ENCODE measurements at places on chromosomes 4 and X.
A peak's percentile ranks its signal among the peaks of the same experiment; 100 is the strongest.

- no peak for DNase-seq
Measured at GRCh38 chrX:35590210-35590609, 207.9 kb upstream of the MAGEB16 start.

GRCh38 chr4:184382189-184382846 is 92.0 kb downstream of the IRF2 start:
- no peak for DNase-seq

DNA sequence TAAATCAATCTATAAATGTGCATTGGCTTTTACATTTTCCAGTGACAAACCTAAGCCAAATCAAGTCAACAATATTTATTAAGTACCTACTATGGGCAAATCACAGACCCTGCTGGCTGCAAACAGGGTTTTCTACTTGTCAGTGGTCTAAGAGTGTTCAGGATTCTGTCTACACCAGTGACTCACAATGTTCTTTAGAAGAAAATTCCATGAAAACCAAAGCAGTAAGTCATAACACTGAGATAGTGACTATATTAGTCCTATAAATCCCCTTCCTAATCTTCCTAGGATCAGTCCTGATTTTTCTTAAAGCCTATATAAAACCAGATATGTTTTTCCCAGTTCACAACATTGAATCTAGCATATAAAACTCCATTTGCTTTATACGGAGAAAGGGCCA is 69.7 kb downstream of the PPP3CA start:
- no peak for DNase-seq

DNA sequence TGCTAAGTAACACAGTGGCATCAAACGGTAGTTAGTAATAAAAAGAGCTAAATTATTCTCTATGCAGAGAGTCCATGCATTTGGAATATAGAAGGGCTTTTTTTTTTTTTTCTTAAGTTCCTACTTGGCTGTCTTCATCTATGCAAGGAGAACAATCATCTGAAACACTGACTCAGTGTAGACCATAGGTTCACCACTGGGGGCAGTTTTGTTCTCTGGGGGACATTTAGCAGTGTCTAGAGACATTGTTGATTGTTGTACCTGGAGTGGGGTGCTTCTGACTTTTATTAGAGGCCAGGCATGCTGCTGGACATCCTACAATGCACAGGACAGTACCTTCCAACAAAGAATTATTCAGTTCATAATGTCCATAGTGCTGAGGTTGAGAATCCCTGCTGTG is 41.2 kb downstream of the TMA16 start:
- DNase-seq = no peak

DNA sequence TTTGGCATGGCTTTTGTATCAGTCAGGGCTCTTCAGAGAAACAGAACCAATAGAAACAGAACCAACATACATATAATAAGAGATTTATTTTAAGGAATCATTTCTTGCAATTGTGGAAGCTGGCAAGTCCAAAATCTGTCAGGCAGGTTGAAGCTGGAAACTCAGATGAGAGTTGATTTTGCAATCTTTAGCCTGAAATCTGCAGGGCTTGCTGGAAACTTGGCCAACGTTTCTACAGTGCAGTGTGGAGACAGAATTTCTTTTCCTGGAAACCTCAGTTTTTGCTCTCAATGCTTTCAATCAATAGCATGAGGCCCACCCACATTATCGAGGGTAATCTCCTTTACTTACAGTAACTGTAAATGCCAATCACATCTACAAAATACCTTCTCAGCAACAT is 45.4 kb downstream of the COMMD8 start:
- DNase-seq = no peak

GRCh38 chr4:166518315-166518714 is 645.3 kb downstream of the TLL1 start:
- DNase-seq = no peak

DNA sequence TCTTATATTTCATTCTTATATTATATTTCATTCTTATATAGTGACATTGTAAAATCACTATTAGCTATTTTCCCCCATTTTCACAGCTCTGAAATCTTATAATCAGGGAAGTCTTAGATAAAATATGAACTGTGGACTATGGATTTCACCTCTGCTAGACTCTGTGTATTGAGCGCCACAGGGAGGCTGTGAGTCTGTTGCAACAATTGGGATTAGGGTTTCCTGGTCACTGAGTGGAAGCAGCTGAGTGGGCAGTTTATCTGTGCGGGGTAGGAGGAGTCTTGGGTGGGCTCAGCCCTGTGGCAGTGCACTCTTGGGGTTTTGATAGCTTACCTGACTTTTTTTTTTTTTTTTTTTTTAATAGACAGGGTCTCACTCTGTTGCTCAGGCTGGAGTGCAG is 249.5 kb downstream of the PTTG2 start:
- DNase-seq = no peak

DNA sequence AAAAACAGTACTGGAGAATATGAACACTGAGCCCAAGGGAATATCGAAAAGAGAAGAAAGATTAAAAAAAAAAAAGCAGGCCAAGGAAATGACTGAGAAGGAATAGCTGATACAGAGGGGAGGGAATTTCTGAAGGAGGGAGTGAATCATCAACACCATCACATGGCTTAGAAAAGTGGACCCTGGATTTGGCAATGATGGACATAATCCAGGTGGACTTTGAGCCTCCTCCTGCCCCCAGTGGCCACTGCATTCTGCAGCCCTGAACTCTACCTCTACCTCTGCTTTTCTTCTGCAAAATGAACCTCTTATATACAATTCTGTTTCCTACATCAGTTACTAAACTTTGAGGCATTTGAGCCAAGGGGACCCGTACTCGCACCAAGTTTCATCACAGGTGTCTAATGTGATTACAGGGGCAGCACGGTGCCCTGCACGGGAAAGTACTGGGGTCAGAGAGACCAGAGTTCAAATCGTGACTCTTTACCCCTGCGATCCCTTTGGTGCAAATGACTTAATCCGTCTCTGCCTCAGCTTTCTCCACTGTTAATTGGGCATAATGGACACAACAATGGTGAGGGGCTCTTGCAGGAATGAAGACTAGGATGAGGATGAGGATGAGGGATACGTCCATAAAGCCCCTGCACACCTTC is 1.1 kb downstream of the OCIAD2 start:
- no peak for DNase-seq

GRCh38 chrX:112868586-112868985 is 28.0 kb upstream of the AMOT start:
- DNase-seq = no peak

- no peak for DNase-seq
Measured at GRCh38 chr4:182413550-182413949, 170.3 kb downstream of the TENM3 start.

DNA sequence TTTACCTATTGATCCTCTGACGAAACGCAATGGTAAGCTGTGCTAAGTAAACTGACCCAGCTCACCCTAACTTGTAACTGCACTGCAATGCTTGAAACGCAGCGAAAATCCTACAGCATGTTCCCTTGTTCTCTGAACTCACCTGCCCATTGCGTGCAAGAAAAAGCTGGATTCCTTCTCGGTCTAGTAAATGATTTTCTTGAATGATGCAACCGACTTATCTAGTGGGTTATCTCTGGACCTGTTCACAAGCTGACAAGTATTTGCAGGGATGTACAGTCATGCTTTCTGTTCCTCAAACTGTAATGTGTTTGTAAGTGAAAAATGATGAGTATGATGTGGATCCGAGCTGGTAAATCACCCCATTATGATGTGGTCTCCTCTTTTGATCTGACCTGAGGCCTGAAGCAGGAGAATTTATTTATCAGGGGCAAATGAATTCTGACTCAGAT is 140.1 kb downstream of the BTC start:
- no peak for DNase-seq

- no peak for DNase-seq
Measured at GRCh38 chrX:106684207-106684606, 42.3 kb upstream of the RNF128 start.

- DNase-seq = no peak
Measured at GRCh38 chr4:95129821-95130311, 372.1 kb downstream of the BMPR1B start.

DNA sequence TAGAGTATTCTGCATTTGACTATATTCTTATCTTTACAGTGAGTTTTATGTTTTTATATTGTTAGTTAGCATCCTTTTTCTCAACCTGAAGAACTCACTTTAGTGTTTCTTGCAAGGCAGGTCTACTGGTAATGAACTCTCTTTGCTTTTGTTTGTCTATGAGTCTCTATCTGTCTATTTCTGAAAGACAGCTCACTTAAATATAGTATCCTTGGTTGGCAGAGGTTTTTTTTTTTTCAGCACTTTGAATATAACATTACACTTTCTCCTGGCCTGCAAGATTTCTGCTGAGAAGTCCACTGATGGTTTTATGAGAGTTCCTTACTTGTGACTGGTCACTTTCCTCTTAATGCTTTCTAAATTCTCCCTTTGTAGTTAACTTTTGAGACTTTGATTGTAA is 32.8 kb upstream of the C4orf54 start:
- no peak for DNase-seq

DNA sequence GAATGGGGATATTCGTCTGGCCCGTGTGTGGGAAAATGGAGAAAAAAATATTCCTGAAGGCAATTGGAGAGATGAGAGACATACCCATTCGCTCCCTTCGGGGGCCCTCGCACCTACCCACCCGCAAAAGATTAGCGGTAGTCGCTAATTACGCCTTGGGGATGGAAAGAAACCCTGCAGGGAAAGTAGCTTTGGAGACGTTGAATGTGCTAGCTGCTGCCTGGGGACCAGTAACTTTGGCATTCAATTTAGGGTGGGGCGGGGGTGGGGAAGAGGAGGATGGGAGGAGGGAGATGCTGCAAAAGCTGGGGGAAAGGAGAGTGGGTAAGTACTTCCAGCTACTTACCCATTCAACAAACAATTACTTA is 407 bp upstream of the ZC4H2 start:
- DNase-seq = no peak

- peak; percentile 70 for DNase-seq
Measured at GRCh38 chr4:56821381-56822243, at the start of gene SPINK2. TSS of gene SPINK2 (minus strand) at chr4:56821701. CDS start at chr4:56821662, 39 bp downstream.

DNA sequence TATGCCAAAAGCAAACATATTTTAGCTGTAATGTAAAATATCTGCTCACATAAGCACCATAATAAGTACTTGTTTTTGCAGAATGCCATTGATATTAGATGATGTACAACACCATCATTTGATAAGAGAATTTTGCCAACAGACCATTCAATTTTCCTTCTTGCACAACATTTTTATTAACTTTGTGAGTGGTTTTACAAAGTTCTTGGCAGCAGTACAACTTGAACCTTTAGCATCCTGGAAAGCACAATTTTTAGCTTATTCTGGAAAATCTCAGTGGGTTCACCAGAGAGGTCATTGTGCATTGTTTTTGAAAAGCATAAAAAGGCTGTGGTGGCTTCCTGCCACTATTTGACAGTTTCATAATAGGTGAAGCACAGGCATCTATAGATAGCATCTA is 26.4 kb upstream of the REPS2 start:
- DNase-seq = no peak

- no peak for DNase-seq
Measured at GRCh38 chr4:181437895-181438294, 805.3 kb upstream of the TENM3 start.

GRCh38 chr4:109739547-109739946 is 9.7 kb upstream of the PLA2G12A start:
- DNase-seq = no peak

GRCh38 chr4:7050481-7051143 is 7.4 kb downstream of the TADA2B start:
- DNase-seq = no peak

DNA sequence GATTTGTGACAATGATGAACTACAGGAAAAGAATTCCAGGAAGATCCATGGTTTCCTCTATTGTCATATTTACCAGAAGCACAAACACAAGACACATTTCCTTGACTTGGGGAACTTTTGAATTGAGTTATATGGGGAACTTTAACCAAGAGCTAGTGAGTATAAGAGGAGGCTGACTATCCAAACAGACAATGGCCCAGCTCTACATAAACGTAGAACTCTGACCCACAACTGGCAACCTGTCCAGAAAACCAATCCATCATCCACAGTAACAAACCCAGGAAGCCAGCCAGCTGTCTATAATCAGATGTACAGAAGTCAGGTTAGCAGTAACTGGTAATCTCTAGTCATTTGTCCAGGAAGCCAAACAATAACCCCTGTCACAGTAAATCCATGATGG is 167.0 kb upstream of the CPEB2 start:
- no peak for DNase-seq

DNA sequence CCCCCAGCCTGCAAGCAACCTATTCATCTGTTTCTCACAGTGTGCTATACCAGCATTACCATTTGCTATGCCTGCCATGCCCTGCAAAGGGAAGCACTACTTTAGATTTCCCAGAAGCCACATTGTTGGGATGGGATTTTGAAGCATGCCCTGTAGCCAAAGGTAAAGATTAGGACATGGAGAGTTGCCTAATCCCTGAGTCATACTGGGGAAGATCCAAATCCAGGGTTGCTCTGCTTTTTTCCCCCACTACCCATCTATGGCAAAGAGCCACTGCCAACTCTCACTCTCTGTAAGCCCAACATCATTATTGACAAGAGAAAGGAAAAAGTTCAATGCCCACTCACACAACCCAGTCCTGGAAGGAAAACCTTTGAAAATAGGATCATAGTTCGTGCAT is 36.7 kb upstream of the TMEM164 start:
- no peak for DNase-seq

- DNase-seq = no peak
Measured at GRCh38 chr4:6900181-6900812, 9.3 kb upstream of the TBC1D14 start.

DNA sequence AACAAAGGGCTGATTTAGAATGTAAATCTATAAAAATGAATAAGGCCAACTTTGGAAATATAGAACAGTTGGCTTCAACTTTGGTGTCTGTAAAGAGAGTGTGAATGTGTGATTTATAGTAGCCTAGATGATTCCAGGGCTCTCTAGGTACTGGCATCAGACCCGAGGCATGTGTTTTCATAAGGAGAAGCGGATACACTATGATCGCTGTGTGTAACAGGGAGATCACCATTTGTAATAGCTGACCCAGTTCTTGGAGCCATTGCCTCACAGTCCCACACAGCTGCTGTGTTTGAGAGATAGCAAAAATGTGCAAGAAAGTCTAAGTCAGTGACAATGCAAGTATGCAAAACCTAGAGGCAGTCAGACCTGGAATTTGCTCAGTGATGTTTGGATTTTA is 135.1 kb downstream of the REPS2 start:
- DNase-seq = no peak

- no peak for DNase-seq
Measured at GRCh38 chrX:50100188-50100587, 100.6 kb downstream of the AKAP4 start.

- DNase-seq = no peak
Measured at GRCh38 chrX:129161108-129161507, 362.2 kb downstream of the SMARCA1 start.

DNA sequence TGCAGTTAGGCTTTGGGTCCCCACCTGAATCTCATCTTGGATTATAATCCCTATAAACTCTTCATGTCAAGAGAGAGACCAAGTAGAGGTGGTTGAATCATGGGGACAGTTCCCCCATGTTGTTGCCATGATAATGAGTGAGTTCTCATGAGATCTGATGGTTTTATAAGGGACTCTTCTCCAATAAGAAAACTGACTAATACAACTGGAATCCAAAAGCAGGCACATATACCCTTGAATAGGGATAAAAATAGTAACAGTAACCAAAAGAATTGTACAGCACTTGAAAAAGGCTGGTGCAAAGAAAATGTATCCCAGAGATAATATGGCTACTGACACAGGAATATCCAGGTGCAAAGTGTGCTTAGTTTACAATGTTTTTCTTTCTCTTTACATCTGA is 351.5 kb upstream of the MAD2L1 start:
- no peak for DNase-seq

All from activated CD8-positive, alpha-beta memory T cell treated with anti-CD3 and anti-CD28 coated beads, Interleukin-2, amount 50 U/mL, for 4 hours (primary cell).